ENCODE measurements at places on chromosomes 7 and 10.
A peak's percentile ranks its signal among the peaks of the same experiment; 100 is the strongest.

DNA sequence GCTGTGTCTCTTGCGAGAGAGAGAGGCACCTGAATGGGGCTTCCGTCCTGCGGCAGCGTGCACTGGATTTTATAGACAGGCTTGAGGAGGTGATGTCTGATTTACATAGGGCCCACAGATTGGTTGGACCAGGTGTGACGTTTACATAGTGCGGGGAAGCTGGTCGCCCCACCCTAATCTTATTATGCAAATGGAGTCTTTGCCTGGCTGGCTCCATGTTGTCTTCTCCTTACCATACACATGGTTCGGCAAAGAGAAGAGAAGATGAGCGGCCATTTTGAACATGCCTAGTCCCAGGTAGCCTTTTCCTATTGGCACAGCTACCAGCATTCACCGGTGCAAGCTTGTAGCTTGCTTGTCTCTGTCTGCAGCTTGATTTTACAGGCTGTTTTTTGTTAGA lies 238.5 kb upstream of the GALNT17 start:
- H3K4me1 ChIP-seq = no peaks in the 10 kb centered on the region
- H3K27me3 ChIP-seq = no peaks in the 10 kb centered on the region
- H3K27ac ChIP-seq = no peak overlapping the region
- no peaks in the 10 kb centered on the region for H3K36me3 ChIP-seq
- no peak for DNase-seq
- no peak overlapping the region for H3K4me3 ChIP-seq

DNA sequence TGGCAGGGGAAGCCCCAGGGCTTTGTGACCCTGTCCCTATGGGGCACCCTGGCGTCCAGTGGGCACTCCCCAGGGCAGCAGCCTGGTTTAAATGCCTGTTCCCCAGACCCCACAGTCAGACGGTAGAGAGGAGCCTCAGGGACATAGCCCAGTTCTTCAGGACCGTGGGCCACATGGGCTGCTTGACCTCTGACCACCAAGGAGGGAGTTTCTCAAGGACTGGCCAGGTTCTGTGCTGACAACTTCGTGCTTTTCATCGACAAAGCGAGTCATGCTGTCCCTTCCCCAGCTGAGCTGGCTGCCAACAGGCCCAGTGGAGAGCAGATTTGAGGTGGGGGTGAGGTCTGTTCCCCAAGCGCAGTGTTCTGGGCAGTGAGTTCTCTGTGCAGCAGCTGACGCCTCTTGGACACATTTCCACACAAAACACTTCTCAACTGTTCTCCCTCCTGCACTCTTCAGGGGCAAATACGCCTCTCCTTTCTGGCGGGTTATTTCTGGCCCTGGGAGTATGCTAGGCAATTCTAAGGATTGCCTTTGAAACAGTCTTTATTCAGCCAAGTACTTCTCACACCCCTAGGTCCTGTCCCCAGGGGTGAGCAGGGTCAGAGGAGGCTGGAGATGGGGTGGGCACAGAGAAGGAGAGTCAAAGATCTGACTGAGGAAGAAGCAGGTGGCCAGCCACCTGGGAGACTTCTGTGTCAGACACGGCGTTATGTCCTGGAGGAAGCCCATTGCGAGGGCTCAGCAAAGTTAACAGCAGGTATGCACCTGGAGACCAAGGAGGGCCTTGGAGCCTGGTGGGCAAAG lies 57.3 kb upstream of the CAMK2B start:
- no peak overlapping the region for H3K27ac ChIP-seq
- DNase-seq = no peak
- H3K4me1 ChIP-seq = peaks cover 35% of the 10 kb centered on the region
- H3K36me3 ChIP-seq = peaks cover 17% of the 10 kb centered on the region
- no peak overlapping the region for H3K4me3 ChIP-seq

GRCh38 chr7:118572604-118573003 lies 348.1 kb downstream of the ANKRD7 start:
- H3K27ac ChIP-seq = no peak overlapping the region
- H3K36me3 ChIP-seq = no peaks in the 10 kb centered on the region
- DNase-seq = no peak
- no peaks in the 10 kb centered on the region for H3K4me1 ChIP-seq

GRCh38 chr7:486216-486743 lies 33.4 kb downstream of the PDGFA start:
- H3K4me3 ChIP-seq = no peak overlapping the region
- H3K27ac ChIP-seq = no peak overlapping the region
- DNase-seq = no peak
- H3K4me1 ChIP-seq = peaks cover 26% of the 10 kb centered on the region
- no peaks in the 10 kb centered on the region for H3K36me3 ChIP-seq
- no peaks in the 10 kb centered on the region for H3K27me3 ChIP-seq

- H3K4me3 ChIP-seq = no peak overlapping the region
- no peak for DNase-seq
- no peaks in the 10 kb centered on the region for H3K27me3 ChIP-seq
- no peak overlapping the region for H3K27ac ChIP-seq
These were observed 764.0 kb upstream of the IGFBP3 start for GRCh38 chr7:46685051-46685450.

- H3K27ac ChIP-seq = no peak overlapping the region
- no peak overlapping the region for H3K4me3 ChIP-seq
- H3K36me3 ChIP-seq = no peaks in the 10 kb centered on the region
- H3K4me1 ChIP-seq = peaks cover 2% of the 10 kb centered on the region
- no peak for DNase-seq
These were observed 66.7 kb upstream of the PITRM1 start for GRCh38 chr10:3239066-3239919.

- H3K4me1 ChIP-seq = peaks cover 3% of the 10 kb centered on the region
- DNase-seq = no peak
- H3K27ac ChIP-seq = no peak overlapping the region
- H3K27me3 ChIP-seq = no peaks in the 10 kb centered on the region
- no peaks in the 10 kb centered on the region for H3K36me3 ChIP-seq
- no peak overlapping the region for H3K4me3 ChIP-seq
These were observed 30.6 kb downstream of the RPA3 start for GRCh38 chr7:7687800-7688199.

DNA sequence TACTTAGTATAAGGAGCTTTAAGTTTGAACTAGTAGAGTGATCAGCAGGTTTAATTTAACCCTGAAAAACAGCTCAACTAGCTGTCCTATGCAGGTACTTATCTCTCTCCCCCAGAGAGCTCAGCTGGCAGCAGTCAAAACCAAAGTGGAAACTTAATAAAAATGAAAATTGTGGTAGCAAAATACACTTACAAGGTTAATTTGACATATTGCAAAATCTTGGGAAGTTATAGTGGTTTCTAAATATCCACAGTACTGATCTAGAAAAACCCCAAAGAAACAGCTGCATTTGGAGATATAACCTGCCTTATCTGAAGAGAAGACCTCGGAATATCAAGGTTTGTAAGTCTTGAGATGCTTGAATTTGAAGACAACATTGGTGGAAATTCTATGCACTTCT lies 269.2 kb downstream of the RNLS start:
- H3K36me3 ChIP-seq = no peaks in the 10 kb centered on the region
- H3K27ac ChIP-seq = no peak overlapping the region
- no peak for DNase-seq
- H3K27me3 ChIP-seq = peaks cover 3% of the 10 kb centered on the region

GRCh38 chr10:117374506-117375359 lies 507 bp downstream of the PDZD8 start:
- peak overlapping the region; percentile 84 for H3K4me3 ChIP-seq
- H3K27ac ChIP-seq = peak overlapping the region; percentile 31
- H3K4me1 ChIP-seq = peaks cover 28% of the 10 kb centered on the region
- H3K27me3 ChIP-seq = peaks cover 9% of the 10 kb centered on the region
- DNase-seq = no peak

- no peak overlapping the region for H3K27ac ChIP-seq
- H3K27me3 ChIP-seq = no peaks in the 10 kb centered on the region
- H3K4me3 ChIP-seq = no peak overlapping the region
These were observed 237.3 kb downstream of the MAD1L1 start for GRCh38 chr7:1995426-1995825.

- no peak for DNase-seq
- H3K4me1 ChIP-seq = no peaks in the 10 kb centered on the region
- no peak overlapping the region for H3K27ac ChIP-seq
- H3K4me3 ChIP-seq = no peak overlapping the region
- H3K27me3 ChIP-seq = no peaks in the 10 kb centered on the region
- H3K36me3 ChIP-seq = no peaks in the 10 kb centered on the region
These were observed 50.5 kb downstream of the VIPR2 start for GRCh38 chr7:159094023-159094740.

GRCh38 chr7:11935905-11936304 lies 103.9 kb upstream of the THSD7A start:
- H3K4me1 ChIP-seq = no peaks in the 10 kb centered on the region
- H3K27me3 ChIP-seq = no peaks in the 10 kb centered on the region
- no peak overlapping the region for H3K4me3 ChIP-seq
- no peaks in the 10 kb centered on the region for H3K36me3 ChIP-seq

DNA sequence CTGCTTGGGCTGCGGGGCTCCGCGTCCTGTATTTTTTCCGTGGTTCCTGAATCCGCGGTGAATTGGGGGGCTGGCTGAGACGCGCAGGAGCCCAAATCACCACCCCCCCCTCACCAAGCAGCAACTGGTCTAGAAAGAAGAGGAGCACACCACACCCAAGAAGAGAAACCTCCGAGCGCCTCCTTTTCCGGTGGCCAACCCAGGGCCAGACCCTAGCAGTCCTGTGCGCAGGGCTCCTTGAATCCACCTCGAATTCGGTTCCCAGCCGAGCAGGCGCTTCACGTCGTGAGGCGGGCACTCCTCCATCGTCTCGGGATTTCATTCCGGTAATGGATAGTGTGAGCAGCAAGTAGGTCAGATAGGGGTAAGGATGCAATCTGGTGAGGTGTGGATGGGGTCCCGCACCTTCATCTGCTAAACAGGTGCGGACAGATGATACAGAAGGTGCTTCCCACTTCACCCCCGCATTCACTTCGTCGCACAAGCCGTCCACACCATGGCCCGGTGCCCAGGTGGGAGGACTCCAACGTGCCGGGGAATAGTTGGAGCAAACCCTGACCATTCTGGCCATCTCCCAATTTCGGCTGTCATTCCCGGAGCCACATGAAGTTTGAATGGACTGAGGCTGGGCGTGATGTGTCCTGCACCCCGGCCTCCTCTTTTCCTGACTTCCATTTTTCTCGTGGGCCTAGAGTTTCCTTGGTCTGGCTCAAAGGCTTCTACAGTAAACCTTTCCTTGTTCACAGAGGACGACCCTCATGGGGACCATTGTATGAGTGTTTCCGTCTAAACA lies 19.8 kb upstream of the ZNF273 start:
- no peak for DNase-seq
- peaks cover 2% of the 10 kb centered on the region for H3K4me1 ChIP-seq
- no peaks in the 10 kb centered on the region for H3K36me3 ChIP-seq
- no peak overlapping the region for H3K27ac ChIP-seq
- peaks cover 3% of the 10 kb centered on the region for H3K27me3 ChIP-seq

GRCh38 chr10:74025380-74025978 lies 27.6 kb downstream of the VCL start:
- H3K27me3 ChIP-seq = no peaks in the 10 kb centered on the region
- DNase-seq = no peak
- no peak overlapping the region for H3K4me3 ChIP-seq
- no peak overlapping the region for H3K27ac ChIP-seq
- H3K36me3 ChIP-seq = peaks cover 9% of the 10 kb centered on the region

DNA sequence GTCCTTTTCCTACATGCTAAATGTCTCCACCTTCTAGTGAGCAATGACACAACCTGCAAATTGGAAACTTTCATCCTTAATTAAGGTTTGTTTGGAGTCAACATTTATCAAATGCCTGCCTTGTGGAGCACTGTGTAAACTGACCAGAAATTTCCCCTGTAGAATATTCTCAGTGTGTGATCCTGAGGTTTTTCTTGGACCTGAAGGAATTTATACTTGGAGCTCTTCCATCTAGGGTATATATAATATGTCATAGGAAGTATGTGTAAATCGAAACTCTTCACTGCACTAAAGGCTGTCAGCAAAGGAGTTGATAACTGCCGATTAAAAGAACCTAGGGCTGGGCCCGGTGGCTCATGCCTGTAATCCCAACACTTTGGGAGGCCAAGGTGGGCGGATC lies 152.4 kb downstream of the NSUN6 start:
- H3K27ac ChIP-seq = no peak overlapping the region
- H3K4me3 ChIP-seq = no peak overlapping the region
- no peaks in the 10 kb centered on the region for H3K27me3 ChIP-seq
- no peaks in the 10 kb centered on the region for H3K4me1 ChIP-seq
- H3K36me3 ChIP-seq = no peaks in the 10 kb centered on the region

GRCh38 chr10:132436861-132437410 lies 39.9 kb downstream of the PWWP2B start:
- H3K4me3 ChIP-seq = no peak overlapping the region
- H3K27me3 ChIP-seq = no peaks in the 10 kb centered on the region
- no peak overlapping the region for H3K27ac ChIP-seq
- H3K36me3 ChIP-seq = no peaks in the 10 kb centered on the region

DNA sequence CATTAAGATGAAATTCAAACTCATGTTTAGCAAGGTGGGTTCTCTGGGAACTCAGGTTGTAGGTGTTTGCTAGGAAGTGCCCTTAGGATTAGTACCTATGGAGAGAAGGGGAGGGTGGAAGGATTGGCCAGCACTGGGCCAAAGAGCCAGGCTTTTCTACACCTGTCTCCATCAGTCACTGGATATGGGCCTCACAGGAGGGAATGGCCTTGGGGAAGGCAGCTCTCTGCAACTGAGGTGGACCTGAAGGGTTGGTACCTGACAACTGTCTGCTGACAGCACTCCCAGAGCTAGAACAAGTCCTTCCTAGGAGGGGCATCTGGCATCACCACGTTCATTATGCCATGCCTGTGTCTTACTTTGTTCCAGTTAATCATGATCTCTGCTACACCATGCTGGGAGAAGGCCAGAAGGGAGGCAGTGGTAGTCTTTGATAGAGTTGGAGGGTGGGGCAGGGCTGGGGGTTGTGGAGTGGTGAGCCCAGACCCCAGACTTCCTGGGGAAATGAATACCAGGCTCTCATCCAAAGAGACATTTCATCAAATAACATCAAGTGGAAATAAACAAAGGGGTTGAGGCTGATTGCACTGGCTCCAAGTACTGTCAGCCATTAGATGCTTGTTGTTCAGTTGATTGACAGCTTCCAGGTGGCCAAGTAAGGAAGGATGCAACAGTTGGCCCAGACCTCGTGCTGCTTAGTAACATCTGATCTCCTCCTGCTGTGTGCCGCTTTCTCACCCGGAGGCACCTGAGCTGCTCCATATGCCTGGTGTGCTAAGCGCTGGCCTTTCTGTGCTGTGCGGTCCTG lies 70.6 kb upstream of the PIK3CG start:
- H3K27me3 ChIP-seq = peaks cover 4% of the 10 kb centered on the region
- H3K4me3 ChIP-seq = no peak overlapping the region
- DNase-seq = no peak
- H3K27ac ChIP-seq = no peak overlapping the region

GRCh38 chr10:3757638-3758490 lies 27.1 kb downstream of the KLF6 start:
- H3K4me1 ChIP-seq = peaks cover 57% of the 10 kb centered on the region
- H3K27me3 ChIP-seq = no peaks in the 10 kb centered on the region
- peak overlapping the region; percentile 97 for H3K27ac ChIP-seq
- H3K36me3 ChIP-seq = no peaks in the 10 kb centered on the region

DNA sequence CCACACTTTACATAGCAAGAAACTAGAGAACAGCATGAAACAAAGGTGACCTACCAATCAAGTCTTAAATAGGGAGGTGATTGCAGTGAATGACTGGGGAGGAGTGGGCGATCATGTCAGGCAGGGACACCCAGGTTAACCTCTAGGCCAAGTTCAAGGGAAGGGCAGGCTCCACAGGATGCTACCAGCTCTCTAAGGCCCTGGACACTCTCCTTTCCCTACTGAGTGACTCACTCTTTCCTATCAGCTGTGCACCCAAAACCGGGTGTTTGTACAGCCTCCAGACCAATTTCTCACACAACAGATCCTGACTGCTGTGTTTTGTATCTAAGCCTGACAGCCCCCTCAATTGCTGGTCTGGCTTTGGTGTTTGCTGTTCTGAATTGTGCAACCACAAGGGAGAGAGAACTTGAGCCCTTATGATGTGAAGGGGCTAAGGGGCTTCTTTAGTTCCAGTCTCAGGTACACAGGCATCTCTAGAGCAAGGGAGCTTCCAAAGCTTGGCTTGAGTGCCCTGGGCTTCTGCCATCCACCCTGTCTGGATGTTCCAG lies 107.8 kb downstream of the TBXAS1 start:
- no peaks in the 10 kb centered on the region for H3K36me3 ChIP-seq
- no peak for DNase-seq
- no peaks in the 10 kb centered on the region for H3K4me1 ChIP-seq
- no peak overlapping the region for H3K27ac ChIP-seq
